Lung microvascular endothelial cell (primary cell): ENCODE measurements at places on chromosomes 1 and 21. TPM values are rescaled to one million over a fixed set of nuclear protein-coding genes. Genes with fewer than 3 reads are reported as not detected.

KCND3 gene
- 0.20 and 0.44 TPM in 2 replicates for total RNA-seq

FMO2 gene
- 0.20 TPM in 1 of 2 replicates, not detected in the other for total RNA-seq

TMOD4 gene
- total RNA-seq = not detected in 2 replicates

FGR gene
- under 0.01 and 0.20 TPM in 2 replicates for total RNA-seq

AVPR1B gene
- total RNA-seq = not detected in 2 replicates

PLA2G2D gene
- not detected in 2 replicates for total RNA-seq

ERG gene
- 39.7 and 50.8 TPM in 2 replicates for total RNA-seq

CFHR1 gene
- total RNA-seq = not detected in 2 replicates

KRTAP19-3 gene
- total RNA-seq = not detected in 2 replicates

CDK18 gene
- 0.20 and 0.44 TPM in 2 replicates for total RNA-seq

SLC45A1 gene
- total RNA-seq = 0.44 and 1.2 TPM in 2 replicates

IGSF9 gene
- total RNA-seq = under 0.01 TPM in 1 of 2 replicates, not detected in the other

REG4 gene
- not detected in 2 replicates for total RNA-seq

CENPF gene
- total RNA-seq = 6.0 and 17.7 TPM in 2 replicates

KLF17 gene
- total RNA-seq = not detected in 2 replicates

ADGRB2 gene
- 0.20 and 0.22 TPM in 2 replicates for total RNA-seq

PRDM2 gene
- 5.7 and 10.3 TPM in 2 replicates for total RNA-seq

SMCP gene
- total RNA-seq = not detected in 2 replicates

MIS18A gene
- 3.0 and 7.0 TPM in 2 replicates for total RNA-seq

VCAM1 gene
- total RNA-seq = 1.8 and 4.1 TPM in 2 replicates

KCNJ9 gene
- not detected in 2 replicates for total RNA-seq

ZNF695 gene
- 0.99 and 1.7 TPM in 2 replicates for total RNA-seq

CAMTA1 gene
- total RNA-seq = 36.6 and 40.9 TPM in 2 replicates

PDZK1 gene
- not detected in 2 replicates for total RNA-seq

VHLL gene
- total RNA-seq = 0.20 TPM in 1 of 2 replicates, not detected in the other

SLC5A9 gene
- total RNA-seq = under 0.01 and 0.22 TPM in 2 replicates

CYP4Z1 gene
- 0.20 TPM in 1 of 2 replicates, not detected in the other for total RNA-seq

LCE5A gene
- not detected in 2 replicates for total RNA-seq

GUCA2B gene
- total RNA-seq = not detected in 2 replicates

CD1D gene
- total RNA-seq = under 0.01 TPM in 2 replicates

NUP210L gene
- under 0.01 and 0.20 TPM in 2 replicates for total RNA-seq

ITGB3BP gene
- total RNA-seq = 4.6 and 15.7 TPM in 2 replicates

PADI4 gene
- total RNA-seq = not detected in 2 replicates

ATP1A4 gene
- total RNA-seq = not detected in 2 replicates

THEM5 gene
- total RNA-seq = 0.22 TPM in 1 of 2 replicates, not detected in the other

RCC1 gene
- 40.1 and 46.6 TPM in 2 replicates for total RNA-seq

COL24A1 gene
- under 0.01 TPM in 1 of 2 replicates, not detected in the other for total RNA-seq

GIPC2 gene
- total RNA-seq = 25.3 and 32.3 TPM in 2 replicates

LRRC53 gene
- not detected in 2 replicates for total RNA-seq

PKNOX1 gene
- total RNA-seq = 4.6 and 8.9 TPM in 2 replicates

NME7 gene
- total RNA-seq = 9.5 and 12.6 TPM in 2 replicates

ADORA3 gene
- not detected in 2 replicates for total RNA-seq

LCA5L gene
- total RNA-seq = 0.22 and 0.40 TPM in 2 replicates

OLFML2B gene
- total RNA-seq = 0.22 TPM in 1 of 2 replicates, not detected in the other

RGL1 gene
- 16.1 and 19.8 TPM in 2 replicates for total RNA-seq

B3GALT6 gene
- total RNA-seq = 14.8 and 30.4 TPM in 2 replicates

LIN9 gene
- 3.0 and 3.7 TPM in 2 replicates for total RNA-seq

METTL13 gene
- 17.0 and 27.0 TPM in 2 replicates for total RNA-seq

RASSF5 gene
- total RNA-seq = under 0.01 and 0.22 TPM in 2 replicates

NPHS2 gene
- not detected in 2 replicates for total RNA-seq

PPM1J gene
- 0.65 and 0.79 TPM in 2 replicates for total RNA-seq

RSPH1 gene
- not detected in 2 replicates for total RNA-seq

PBX1 gene
- total RNA-seq = 0.99 and 1.3 TPM in 2 replicates

TSPAN2 gene
- 0.79 and 0.87 TPM in 2 replicates for total RNA-seq

GBP5 gene
- total RNA-seq = under 0.01 and 0.22 TPM in 2 replicates

SLC2A1 gene
- total RNA-seq = 11.6 and 32.7 TPM in 2 replicates

LCE1C gene
- not detected in 2 replicates for total RNA-seq
